ENCODE measurements at places on chromosomes 16 and 17.

- H3K36me3 ChIP-seq: peaks cover 45% of the 10 kb centered on the region
- H3K4me1 ChIP-seq: peaks cover 10% of the 10 kb centered on the region
- peak; percentile 53 for DNase-seq
- H3K4me3 ChIP-seq: peak overlapping the region; percentile 55
- no peaks in the 10 kb centered on the region for H3K27me3 ChIP-seq
Measured at GRCh38 chr17:75845058-75845711, 981 bp upstream of the UNC13D start.

DNA sequence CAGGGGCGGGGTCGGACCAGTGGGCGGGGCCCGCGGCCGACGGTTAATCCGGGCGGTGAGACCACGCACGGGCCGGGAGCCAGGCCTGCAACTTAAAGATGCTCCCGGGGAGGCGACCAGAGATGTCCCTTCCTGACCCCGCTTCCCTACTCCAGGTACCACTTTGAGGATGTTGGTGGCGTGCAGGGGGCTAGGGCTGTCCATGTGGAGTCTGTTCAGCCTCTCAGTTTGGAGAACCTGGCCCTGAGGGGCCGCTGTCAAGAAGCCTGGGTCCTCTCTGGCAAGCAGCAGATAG, 580 bp downstream of the RANGRF start:
- H3K4me3 ChIP-seq: peak overlapping the region; percentile 97
- H3K36me3 ChIP-seq: peaks cover 21% of the 10 kb centered on the region
- peak overlapping the region; percentile 92 for H3K27ac ChIP-seq
- H3K4me1 ChIP-seq: peaks cover 47% of the 10 kb centered on the region
- DNase-seq: no peak
- no peaks in the 10 kb centered on the region for H3K27me3 ChIP-seq

GRCh38 chr17:35795007-35795870, at the start of gene MMP28:
MMP28 (minus strand) TSS chr17:35795641; CDS start chr17:35795377, 264 bp downstream.
- no peak for DNase-seq
- no peak within 1 kb of the TSS for H3K27ac ChIP-seq
- peaks cover 73% of the 10 kb centered on the region for H3K27me3 ChIP-seq
- H3K4me1 ChIP-seq: peaks cover 8% of the 10 kb centered on the region
- no peaks in the 10 kb centered on the region for H3K36me3 ChIP-seq
- H3K4me3 ChIP-seq: peak within 1 kb of the TSS; percentile 73

DNA sequence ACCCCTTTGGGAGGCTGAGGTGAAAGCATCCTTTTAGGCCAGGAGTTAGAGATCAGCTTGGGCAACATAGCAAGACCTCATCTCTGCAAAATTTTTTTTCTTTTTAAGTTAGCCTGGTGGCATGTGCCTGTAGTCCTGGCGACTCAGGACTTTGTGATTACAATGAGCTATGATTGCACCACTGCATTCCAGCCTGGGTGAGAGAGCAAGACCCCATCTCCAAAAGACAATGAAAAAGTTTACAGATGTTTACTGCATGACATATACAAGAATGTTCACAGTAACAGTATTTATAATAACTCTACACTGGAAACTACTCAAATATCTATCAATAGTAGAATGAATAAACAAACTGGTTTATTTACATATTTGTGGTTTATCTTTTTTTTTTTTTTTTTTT, 33.1 kb upstream of the CCL22 start:
- peaks cover 9% of the 10 kb centered on the region for H3K27me3 ChIP-seq
- DNase-seq: no peak
- H3K36me3 ChIP-seq: no peaks in the 10 kb centered on the region

DNA sequence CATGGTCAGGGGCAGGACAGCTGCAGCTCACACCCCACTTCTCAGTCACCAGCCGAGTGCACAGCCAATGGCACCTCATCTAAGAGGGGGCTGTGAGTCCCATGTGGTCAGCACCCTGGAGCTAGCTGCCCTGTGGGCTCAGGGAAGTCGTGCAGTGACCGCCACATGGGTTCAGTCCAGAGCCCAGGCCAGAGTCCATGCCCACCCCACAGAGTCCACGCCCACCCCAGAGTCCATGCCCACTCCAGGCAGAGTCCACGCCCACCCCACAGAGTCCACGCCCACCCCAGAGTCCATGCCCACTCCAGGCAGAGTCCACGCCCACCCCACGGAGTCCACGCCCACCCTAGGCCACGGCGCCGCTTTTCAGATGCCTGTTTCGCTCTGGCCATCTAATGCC, 24.1 kb downstream of the SLC7A5 start:
- no peak overlapping the region for H3K4me3 ChIP-seq
- no peak for DNase-seq
- peaks cover 66% of the 10 kb centered on the region for H3K36me3 ChIP-seq

DNA sequence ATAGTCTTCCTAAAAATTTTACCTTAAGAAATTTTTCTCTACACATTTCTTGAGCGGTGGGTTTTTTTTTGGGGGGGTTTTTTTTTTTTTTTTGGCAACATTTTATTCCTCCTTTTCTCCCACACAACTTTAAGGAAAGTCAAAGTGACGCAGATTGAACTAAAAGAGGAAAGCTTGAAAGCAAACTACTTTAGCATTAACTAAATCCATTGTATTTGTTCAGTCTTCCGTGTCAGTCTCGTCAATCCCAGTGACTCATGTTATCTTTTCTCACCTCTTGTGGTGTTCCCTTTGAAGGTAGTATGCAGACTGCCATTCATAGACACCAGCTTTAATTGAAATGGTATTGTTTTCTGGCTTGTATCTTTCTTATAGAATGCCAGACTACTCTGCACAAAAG, 39.3 kb downstream of the TADA2A start:
- H3K27me3 ChIP-seq: no peaks in the 10 kb centered on the region
- H3K36me3 ChIP-seq: peaks cover 64% of the 10 kb centered on the region
- DNase-seq: no peak
- no peak overlapping the region for H3K27ac ChIP-seq
- H3K4me1 ChIP-seq: peaks cover 3% of the 10 kb centered on the region

GRCh38 chr16:77043076-77043475, 147.9 kb upstream of the MON1B start:
- H3K4me3 ChIP-seq: no peak overlapping the region
- DNase-seq: no peak
- no peak overlapping the region for H3K27ac ChIP-seq
- H3K4me1 ChIP-seq: no peaks in the 10 kb centered on the region
- no peaks in the 10 kb centered on the region for H3K36me3 ChIP-seq
- H3K27me3 ChIP-seq: no peaks in the 10 kb centered on the region

DNA sequence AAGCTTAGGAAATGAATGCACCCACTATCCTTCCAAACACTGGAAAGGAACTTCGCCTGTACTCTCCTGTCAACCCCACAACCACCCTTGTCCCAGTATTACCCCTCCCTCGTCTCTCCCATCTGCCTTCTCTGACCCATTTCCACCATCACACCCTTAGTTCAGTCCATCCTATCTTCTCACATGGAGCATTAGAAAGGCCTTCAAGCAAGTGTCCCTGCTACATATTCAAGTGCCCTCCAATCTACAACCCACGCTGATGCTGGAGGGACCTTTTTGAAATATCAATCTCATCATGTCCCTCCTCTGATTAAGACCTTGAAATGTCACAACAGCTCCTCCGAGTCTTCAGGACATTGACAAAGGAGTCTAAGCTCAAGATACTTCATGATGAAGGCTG, 133.8 kb upstream of the CCL2 start:
- no peak for DNase-seq
- no peak overlapping the region for H3K4me3 ChIP-seq
- H3K4me1 ChIP-seq: no peaks in the 10 kb centered on the region
- H3K27ac ChIP-seq: no peak overlapping the region
- H3K27me3 ChIP-seq: no peaks in the 10 kb centered on the region

GRCh38 chr17:46046957-46047356, 47.9 kb downstream of the STH start:
- no peak overlapping the region for H3K4me3 ChIP-seq
- H3K27me3 ChIP-seq: no peaks in the 10 kb centered on the region
- DNase-seq: no peak
- peaks cover 38% of the 10 kb centered on the region for H3K4me1 ChIP-seq

DNA sequence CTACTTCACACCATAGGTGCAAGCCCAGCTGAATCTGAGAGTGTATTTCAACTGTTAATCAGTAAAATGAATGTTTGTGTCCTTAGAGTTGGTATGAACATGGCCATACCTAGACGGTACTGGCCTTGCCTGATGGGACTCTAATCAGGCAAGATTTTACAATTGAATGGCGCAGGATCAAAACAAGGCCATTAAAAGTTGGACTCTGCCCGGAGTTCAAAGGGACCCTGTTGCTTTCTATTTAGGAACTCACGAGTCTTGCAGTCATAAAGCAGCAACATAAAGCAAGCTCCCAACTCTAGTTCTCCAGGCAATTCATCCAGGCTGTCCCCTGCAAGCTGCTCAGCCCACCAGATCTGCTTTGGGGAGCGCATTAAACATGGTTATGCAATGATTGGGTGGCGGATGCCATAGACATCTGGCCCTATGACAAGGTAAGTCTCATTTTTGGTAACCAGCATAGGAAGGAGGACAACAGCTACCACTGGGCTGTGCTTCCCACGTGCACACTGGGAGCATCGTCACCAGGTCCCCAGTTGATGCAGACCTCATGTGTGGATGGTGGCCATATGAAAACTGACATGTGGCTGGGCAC, 8.8 kb downstream of the TMEM186 start:
- peaks cover 3% of the 10 kb centered on the region for H3K4me1 ChIP-seq
- no peaks in the 10 kb centered on the region for H3K27me3 ChIP-seq
- no peak for DNase-seq

- no peak within 1 kb of the TSS for H3K27ac ChIP-seq
- peak; percentile 8 for DNase-seq
- peaks cover 6% of the 10 kb centered on the region for H3K27me3 ChIP-seq
Measured at GRCh38 chr17:11598274-11599221, at the start of gene DNAH9. DNAH9 (plus strand) TSS chr17:11598470; CDS start chr17:11598499, 29 bp downstream.

DNA sequence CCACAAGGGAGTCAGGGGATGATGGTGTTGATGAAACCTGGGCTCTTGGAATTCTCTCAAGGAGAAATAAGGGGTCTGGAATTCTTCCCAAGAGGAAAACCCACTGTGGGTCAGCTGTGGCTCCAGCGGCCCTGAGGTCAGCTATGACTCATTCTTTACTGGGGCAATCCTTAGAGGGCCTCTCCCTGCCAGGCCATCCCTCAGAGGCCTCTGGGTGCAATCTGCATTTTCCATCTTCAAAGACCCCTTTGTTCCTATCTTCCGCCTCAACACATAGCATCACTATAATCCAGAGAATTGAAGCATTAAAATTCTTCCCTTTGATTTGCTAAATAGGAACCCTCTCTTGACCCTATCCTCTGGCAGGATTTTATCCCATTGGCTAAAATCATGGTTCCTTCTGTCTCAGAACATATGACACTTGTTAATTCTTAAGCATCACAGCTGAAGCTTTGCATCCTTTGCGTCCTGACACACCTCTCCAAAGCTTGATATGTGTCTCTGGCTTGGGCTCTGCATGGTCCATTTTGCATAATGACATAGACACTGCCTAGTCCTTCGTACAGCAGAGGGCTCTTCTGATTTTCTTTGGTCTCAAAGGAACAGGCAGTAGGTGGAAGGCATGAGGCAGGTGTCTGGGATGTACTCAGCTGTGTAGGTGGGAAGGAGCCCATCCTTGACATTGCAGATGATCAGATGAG, 4.4 kb upstream of the KRT37 start:
- H3K4me3 ChIP-seq: no peak overlapping the region
- H3K27me3 ChIP-seq: peaks cover 4% of the 10 kb centered on the region
- no peak for DNase-seq
- no peaks in the 10 kb centered on the region for H3K4me1 ChIP-seq

DNA sequence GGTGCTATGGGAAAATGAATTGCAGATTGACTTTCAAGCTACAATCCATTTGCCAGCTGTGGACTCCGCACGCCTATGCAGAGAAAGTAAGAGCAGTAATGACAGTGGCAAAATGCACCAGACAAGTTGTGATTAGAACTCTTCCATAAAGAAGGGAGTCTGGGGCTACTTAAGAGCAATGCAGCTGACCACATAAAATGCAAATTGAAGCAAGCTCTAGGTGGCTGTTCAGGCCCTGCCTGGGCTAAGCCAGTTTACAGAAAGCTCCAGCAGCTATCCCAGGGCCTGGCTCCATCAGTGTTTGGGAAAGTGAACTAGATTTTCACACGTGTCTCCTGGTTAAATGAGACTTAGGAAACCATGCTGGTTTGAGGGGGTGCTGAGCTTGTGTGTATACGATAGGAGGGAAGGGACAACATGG, 2.2 kb upstream of the MAP2K6 start:
- H3K4me3 ChIP-seq: no peak overlapping the region
- peaks cover 2% of the 10 kb centered on the region for H3K4me1 ChIP-seq
- H3K27me3 ChIP-seq: no peaks in the 10 kb centered on the region

DNA sequence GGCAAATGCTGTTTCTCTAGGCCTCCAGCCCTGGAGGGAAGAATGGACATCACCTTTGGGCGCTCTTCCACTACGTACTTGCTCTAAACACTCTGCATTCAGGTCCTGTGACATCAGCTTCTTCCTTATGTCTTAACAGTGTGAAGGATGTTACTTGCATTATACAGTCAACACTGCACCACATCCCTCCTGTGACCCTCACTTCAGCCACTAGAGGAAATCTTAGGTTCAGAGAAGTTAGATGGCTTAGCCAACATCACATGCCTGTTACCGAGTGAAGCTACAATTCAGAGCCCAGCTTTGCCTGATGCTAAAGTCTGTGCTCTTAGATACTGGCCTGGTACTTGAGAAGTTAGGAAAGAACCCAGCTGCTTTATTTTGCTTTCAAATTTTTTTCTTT, 18.3 kb downstream of the UBFD1 start:
- no peak overlapping the region for H3K4me3 ChIP-seq
- peaks cover 45% of the 10 kb centered on the region for H3K36me3 ChIP-seq
- DNase-seq: no peak
- H3K4me1 ChIP-seq: no peaks in the 10 kb centered on the region

DNA sequence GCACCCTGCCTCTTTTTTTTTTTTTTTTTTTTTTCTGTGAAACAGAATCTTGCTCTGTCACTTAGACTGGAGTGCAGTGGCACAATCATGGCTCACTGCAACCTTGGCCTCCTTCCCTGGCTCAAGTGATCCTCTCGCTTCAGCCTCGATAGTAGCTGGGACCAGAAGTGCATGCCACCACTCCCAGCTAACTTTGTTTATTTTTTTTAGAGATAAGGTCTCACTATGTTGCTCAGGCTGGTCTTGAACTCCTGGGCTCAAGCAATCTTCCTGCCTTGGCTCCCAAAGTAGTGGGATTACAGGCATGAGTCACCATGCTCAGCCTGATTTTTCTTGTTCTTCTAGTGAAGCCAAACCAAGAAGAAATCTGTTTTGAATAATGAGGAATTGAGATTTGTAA, 25.0 kb downstream of the CDK12 start:
- H3K27ac ChIP-seq: no peak overlapping the region
- H3K27me3 ChIP-seq: no peaks in the 10 kb centered on the region
- H3K36me3 ChIP-seq: peaks cover 29% of the 10 kb centered on the region
- H3K4me3 ChIP-seq: no peak overlapping the region

DNA sequence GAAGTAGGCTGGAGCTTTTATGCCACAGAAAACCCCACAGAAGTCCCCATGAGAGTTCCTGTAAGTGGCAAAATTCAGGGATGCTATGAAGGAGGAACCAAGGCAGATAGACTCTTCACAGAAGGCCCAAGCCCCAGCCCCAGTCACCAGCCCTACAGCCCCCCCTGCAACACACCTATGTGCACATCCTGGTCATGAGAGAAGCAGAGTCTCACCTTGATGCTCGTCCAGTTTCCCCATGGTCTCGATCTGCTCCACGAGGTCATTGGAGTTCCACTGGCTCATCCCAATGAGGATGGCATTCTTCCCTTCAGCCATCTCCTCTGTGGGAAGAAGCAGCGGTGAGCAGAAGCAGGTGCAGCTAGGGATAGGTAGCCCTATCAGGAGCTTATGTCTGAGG, 31.2 kb downstream of the PITPNM3 start:
- no peak overlapping the region for H3K4me3 ChIP-seq
- H3K36me3 ChIP-seq: no peaks in the 10 kb centered on the region
- H3K27me3 ChIP-seq: peaks cover 2% of the 10 kb centered on the region
- no peak overlapping the region for H3K27ac ChIP-seq

GRCh38 chr17:80513892-80514291, 30.7 kb upstream of the RPTOR start:
- no peaks in the 10 kb centered on the region for H3K36me3 ChIP-seq
- no peak for DNase-seq
- no peak overlapping the region for H3K4me3 ChIP-seq
- H3K4me1 ChIP-seq: no peaks in the 10 kb centered on the region
